Aorta (tissue), 5 donors: ENCODE measurements at places on chromosomes 5 and 9. TPM values are rescaled to one million over a fixed set of nuclear protein-coding genes. Genes with fewer than 3 reads are reported as not detected.

DNA sequence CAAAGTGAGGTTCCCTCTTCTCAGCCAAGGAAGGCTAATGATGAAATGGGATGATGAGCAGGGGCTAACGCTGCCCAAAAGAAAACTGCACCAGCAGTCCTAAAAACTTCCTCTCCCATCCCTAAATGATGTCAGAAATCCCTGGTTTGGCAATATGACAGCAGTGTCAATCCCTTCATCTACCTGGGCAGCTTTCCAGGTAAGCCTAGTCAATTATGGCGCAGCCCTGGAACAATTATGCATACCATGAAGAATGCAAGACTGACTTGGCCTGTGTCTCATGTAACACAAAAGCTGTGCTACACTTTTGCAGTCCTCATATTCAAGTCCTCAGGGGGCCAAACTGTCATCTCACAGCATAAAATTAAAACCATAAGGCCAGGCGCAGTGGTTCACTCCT, 7.0 kb downstream of the DMGDH start:
- no peak for DNase-seq

DNA sequence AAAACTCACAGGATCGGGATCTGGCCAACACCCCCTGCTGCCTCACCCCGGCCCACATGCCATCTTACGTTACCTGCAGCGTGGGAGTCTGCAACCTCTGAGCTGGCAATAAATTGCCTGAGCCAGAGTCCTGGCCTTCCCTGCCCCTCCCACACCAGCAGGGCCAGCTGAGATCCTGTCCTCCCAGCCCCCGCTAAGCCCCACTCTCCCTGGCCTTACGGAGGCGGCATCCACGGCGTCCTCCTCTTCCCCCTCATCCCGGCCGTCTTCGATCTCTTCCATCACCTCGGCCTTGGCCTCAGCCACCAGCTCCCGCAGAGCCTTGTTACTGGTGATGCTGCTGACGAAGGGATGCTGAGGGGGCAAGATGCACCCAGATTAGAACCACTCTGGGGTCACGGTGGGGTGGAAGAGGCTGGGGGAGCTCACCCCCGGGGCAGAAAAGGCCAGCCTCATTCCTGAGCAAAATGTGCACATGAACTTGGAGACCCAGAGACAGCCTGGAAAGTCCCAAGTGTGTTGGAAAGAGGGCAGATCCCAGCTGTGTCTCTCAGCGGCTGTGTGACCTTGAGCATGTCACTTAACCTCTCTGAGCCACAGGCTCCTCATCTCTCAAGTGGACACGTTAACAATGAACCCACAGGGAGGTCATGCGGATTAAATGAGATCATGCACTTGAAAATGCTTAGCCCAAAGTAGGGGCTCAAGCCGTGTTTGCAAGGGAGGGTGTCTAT, 89.9 kb upstream of the FBXW11 start:
- DNase-seq = peak; percentile 59

DNA sequence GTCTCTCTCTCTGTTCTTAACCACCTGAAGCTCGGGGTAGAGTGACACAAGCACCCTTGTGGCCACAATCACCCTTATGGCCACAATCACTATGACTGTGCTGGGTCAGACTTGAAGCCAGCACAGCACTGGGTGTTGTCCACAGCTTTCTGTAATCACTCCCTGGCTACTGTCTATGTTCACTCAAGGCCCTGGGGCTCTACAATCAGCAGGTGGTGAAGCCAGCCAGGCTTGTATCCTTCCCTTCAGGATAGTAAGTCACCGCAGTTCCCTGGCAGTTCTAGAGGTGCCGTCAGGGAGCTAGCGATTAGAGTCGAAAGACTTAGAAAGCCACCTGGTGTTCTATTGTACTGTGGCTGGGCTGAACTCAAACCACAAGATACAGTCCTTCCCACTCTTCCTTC, 44.2 kb downstream of the GDA start:
- DNase-seq = no peak

DNA sequence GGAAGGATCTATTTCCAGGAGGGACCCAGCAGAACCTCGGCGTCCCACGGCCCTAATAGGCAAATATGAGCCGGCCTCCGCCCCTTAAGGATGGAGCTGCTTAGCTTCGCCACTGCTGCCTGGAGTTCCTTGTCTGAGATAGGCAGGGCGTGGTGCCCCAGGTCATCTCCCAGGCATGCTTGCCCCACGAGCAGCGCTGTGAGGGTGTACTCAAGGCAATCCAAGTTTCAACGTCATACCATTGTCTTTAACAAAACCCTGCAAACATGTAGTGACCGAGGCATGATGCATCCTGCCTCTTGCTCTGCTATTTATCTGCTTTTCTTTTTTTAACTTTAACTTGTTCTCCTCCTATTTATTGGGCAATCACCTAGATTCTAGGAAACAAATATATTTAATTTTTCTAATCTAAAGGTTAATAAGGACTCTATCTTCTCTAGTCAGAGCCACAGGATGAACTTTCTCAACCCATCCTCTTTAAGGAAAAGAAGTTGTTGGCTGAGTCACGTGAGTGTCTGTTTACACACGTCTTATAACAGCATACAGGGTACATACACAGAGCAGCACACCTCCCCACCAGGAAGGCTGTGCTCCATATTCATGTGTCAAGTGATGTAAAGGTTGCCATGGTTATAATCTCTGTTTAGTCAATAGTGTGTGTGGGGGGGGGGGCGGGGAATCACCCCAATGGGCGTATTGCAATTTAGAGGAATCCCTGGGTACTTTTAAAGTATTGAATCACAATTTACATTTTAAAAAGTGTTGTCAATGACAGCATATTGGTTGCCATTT, 27.3 kb upstream of the ZSWIM6 start:
- no peak for DNase-seq

DNA sequence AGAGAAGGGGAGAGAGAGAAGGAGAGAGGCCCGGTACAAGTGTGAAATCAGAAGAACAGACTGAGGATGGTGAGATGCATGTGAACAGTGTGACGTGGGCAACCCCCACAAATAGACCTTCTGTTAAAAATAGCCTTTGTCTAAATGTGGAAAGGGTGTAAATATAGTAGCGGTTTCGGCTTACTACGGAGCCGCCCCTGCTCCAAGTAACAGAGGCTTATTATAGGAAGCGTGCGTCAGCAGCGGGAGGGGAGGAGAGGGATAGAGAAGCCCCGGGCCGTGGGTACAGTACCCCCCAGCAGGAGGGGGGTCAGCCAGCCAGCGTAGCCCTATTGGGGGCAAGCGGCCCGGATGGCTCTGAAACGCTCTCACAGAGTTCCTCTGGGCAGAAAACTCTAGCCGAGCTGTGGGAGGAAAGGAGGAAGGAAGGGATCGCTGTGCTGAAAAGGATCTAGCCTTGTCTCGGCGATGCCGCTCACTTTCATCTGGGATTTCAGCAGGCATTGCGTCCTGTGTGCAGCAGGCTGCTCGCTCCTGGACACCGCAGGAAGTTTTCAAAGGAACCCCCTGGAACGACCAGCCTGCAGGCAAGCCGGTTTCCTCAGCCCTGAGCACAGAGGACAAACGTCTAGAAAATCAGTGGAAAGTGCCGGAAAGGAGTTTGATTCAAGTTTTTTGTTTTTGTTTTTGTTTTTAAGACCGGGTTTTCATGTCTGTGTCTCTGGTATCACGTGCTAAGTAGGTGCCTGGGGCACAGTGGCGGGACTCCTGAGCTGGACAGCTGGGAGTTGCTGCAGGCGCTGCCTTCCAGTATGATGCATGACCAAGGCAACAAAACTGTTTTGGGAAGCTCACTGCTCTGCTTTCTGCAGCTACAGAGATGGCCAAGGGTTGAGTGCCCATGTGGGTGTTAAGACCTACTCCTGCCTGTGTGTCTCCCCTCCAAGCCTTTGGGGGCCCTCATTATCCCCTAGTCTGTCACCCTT, 146.6 kb downstream of the SEC61B start:
- DNase-seq = peak; percentile 93

- DNase-seq = no peak
Observed at GRCh38 chr5:65338606-65339151, 143.0 kb downstream of the ADAMTS6 start.

GRCh38 chr9:135813671-135814290, 93.6 kb downstream of the CAMSAP1 start:
- no peak for DNase-seq

- DNase-seq = peak; percentile 30
Observed at GRCh38 chr5:151087486-151087885, 6.7 kb upstream of the TNIP1 start.

DNA sequence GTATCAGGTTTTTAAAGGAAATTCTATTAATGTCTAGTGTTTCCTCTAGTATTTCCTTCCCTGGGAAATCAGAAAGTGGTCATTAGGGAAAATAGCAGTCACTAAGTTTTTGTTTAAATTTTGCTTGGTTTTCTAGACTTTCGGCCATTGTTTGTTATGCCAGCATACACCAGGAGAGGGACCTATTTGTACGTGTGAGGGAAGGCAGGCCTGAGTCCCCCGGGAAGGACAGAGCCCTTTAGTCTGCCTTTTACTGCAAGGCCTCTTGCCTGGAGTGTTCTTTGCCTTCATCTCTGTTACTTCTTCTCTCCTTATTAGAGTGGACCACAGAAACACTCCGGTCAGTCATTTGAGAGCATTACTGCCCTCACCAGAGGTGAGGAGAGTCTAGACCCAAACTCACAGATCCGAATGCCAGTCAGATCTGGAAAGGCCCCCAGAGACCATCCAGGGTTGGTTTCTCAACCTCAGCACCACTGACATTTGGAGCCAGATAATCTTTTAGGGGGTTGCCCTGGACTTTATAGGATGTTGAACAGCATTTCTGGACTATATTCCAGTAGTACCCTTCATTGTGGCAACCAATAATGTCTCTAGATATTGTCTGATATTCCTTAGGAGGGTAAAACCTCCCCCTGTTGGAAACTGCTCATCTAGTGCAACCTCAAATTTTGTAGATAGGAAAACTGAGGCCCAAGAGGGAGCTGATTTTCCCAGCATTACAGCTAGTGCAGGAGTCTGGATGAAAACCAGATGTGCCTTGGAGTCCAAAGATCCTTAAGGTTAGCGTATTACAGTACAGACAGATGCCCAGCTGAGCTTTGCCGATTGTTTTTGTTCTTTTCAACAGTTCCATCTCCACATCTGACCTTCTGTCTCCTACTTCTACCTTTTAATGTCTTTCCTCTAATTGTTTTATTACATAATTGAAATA, 93.0 kb upstream of the NIPAL4 start:
- DNase-seq = no peak

GRCh38 chr5:58040846-58041245, 419.0 kb downstream of the PLK2 start:
- no peak for DNase-seq

DNA sequence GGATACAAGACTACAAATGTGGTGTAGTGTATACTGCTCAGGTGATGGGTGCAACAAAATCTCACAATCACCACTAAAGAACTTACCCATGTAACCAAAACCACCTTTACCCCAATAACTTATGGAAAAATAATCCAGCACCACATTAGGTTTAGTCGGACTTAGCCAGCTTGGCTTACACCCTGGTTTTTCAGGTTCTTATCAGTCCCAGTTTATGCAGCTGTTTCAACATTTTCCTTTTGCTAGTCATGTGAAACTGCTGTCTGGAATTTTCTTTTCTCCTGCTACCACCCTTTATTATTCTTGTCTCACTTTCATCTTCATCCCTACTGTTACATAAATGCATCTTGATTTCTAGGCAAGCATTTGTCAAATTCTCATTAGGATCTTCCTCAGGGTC, 51.5 kb downstream of the STK32A start:
- DNase-seq = no peak

- no peak for DNase-seq
Observed at GRCh38 chr9:15144622-15145061, 162.4 kb downstream of the TTC39B start.

- no peak for DNase-seq
Observed at GRCh38 chr5:153672347-153673090, 182.0 kb downstream of the GRIA1 start.

- DNase-seq = no peak
Observed at GRCh38 chr9:33161589-33162132, 5.5 kb downstream of the B4GALT1 start.

GRCh38 chr5:4928409-4928808, 211.7 kb upstream of the ADAMTS16 start:
- DNase-seq = no peak

DNA sequence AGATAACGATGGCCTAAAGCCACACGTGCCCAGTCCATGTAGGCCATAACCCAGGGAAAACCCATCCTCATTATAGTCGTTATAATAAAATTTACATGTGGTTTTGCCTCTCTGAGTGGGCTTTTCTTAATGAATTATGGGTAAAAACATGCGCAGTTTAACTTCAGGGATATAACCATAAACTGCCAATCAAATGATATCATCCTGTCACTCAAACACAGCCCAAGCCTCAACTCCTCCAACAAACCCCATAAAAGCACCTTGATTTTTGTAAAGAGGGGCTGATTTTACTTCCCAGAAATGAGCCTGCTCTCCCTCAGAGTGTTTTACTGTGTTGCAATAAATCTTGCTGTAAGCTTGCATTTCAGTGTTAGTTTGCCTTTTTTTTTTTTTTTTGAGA, 15.8 kb upstream of the SETX start:
- no peak for DNase-seq

- DNase-seq = no peak
Observed at GRCh38 chr5:117973785-117974184, 1014.6 kb downstream of the DTWD2 start.

DNA sequence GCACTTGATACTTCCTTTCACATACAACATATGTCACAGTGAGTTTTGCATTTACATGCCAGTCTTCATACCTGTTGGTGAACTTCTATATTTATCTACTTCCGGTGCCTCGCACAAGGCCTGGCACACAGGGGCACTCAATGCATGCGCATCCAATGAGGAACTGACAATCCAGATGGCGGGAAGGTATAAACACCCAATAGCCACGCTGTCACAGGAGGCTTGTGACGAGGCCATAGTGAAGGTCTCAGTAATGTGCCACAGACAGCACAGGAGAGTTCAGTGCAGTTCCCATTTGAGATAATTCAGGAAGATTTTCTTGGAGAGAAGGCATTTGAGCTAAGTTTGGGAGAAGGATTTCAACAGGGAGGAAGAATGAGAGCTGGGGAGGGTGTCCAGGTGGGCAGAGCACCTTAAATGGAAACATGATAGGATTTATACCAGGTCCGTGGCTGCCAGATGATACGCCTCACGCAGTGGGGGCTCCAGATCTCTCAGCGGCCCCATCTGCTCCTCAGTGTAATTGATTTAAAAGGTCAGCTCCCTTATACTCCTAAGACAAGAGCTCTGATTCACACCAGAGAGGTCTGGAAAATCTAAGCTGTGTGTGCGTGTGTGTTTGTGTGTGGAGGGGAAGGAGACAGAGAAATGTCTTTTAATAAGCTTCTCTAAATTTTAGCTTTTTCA, 206.2 kb downstream of the DCP2 start:
- DNase-seq = no peak

PCDHB6 gene
- 2.7 TPM for total RNA-seq

ZCCHC10 gene
- total RNA-seq = 31.4 TPM

PITX1 gene
- total RNA-seq = 0.39 TPM

FPGS gene
- 77.7 TPM for total RNA-seq

PCDHB3 gene
- total RNA-seq = 2.0 TPM

ANKRD31 gene
- 0.16 TPM for total RNA-seq

FAM120A gene
- 81.7 TPM for total RNA-seq
